AG09319 (cell line): ENCODE measurements at places on chromosomes 1 and 21.

- DNase-seq, result no peak
Observed at GRCh38 chr1:26277719-26278118, 2.2 kb upstream of the SH3BGRL3 start.

DNA sequence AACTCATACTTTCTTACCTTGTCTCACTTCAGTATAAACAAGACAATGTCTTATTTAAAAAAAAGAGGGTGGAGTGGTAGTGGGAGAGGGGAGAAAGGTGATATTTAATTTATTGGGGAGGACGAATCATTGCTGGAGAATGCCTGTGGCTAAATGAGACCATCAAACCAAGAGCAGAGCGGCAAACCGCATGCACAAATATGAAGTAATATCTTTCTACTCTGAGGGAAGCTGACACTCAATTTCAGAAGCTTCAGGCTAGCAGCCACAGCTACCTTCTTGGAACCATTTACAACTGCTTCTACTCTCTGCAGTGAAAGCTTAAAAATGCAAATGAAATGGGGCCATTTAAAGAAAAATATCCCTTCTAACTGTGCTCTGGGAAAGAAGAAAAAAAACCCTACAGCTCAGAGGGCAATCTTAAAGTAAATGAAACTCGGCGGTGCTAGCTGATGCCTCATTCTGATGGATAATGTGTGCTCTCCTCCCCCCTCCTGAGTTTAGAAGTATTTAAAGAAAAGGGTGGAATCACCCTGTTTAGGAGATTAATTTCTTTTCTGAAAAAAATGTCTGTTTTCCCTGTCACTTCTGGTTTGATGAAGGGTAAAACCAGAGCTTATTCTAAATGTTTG lies 178.2 kb upstream of the CAMK1G start:
- no peak for DNase-seq

- DNase-seq, result no peak
Observed at GRCh38 chr1:98692482-98692881, 31.0 kb downstream of the SNX7 start.

DNA sequence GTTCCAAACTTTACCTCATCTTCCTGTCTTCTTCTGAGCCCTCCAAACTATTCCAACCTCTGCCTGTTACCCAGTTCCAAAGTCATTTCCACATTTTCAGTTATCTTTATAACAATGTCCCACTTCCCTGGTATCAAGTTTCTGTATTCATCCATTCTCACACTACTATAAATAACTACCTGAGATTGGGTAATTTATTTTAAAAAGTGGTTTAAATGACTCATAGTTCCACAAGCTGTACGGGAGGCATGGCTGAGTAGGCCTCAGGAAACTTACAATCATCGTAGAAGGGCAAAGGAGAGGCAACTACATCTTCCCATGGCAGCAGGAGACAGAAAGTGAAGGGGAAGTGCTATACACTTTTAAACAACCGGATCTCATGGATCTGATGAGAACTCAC lies 428.5 kb upstream of the RGS18 start:
- DNase-seq, result no peak

GRCh38 chr1:79807816-79808215 lies 801.3 kb upstream of the ADGRL4 start:
- DNase-seq, result no peak

GRCh38 chr1:27520651-27521050 lies 30.7 kb upstream of the WASF2 start:
- DNase-seq, result no peak

- DNase-seq, result no peak
Observed at GRCh38 chr1:159441360-159441759, 1.8 kb downstream of the OR10J1 start.

- DNase-seq, result no peak
Observed at GRCh38 chr1:36097693-36098585, 9.2 kb downstream of the ADPRS start.

DNA sequence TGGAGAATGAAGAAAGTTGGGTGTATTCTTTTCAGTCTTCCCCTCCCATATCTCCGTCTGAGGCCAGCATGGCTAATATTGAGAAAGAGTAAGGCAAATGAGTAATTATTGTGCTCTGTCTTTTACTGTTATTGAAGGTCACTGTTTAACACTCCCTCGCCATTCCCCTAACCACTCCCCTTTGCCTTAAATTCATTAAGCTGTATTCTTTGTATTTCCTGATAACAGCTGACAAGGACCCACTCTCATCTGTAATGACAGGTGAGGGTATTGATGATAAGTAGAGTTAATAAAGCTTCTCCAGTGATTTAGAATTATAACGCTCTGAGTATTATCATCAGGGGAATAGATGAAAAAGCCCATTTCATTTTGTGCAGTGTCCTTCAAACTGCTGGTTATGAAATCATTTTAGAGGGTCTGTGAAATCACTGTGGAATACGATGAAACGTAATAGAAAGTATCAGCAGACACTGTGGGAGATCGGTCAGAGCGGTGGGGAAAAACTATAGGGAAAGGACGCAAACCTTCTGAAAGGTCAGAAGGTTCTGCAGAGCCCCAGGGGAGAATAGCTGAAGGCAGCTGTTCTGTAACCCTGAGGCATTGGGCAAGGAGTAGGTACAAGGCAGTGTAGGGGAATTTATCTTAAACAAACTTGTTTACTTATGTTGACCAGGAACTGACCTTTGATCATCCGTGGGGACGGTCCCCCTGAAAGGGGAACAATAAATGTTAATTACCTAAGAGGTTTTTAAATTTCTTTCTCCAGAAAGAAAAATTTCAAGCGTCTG lies 46.3 kb upstream of the CACYBP start:
- DNase-seq, result no peak

GRCh38 chr1:101293461-101294051 lies 56.7 kb downstream of the S1PR1 start:
- DNase-seq, result no peak
